Fibroblast of skin of right biceps (primary cell): ENCODE measurements at places on chromosomes 16 and 17.

DNA sequence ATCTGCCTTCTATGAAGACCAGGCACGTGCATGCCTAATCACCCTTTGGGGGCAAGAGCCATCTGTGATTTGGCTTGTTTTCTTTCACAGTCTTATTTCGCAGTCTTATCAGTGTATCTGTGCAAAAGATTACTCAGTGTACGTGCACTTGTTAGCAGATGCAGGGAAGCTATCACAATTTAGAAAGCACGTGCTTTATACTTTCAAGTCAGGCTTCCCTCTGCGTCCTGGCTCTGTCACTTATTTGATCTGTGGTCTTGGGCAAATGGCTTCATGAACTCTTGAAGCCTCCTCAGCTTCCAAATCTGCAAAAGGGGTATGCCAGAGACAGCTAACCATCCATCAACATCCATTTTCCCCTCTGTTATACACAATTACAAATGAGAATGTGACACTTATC, 246.4 kb downstream of the XYLT1 start:
- no peak for DNase-seq

- DNase-seq: no peak
Measured at GRCh38 chr16:68069511-68070248, 15.5 kb upstream of the NFATC3 start.

- peak; percentile 79 for DNase-seq
Measured at GRCh38 chr17:794876-795275, 12.7 kb downstream of the MRM3 start.

- DNase-seq: peak; percentile 8
Measured at GRCh38 chr16:73418691-73419090, 370.8 kb upstream of the ZFHX3 start.

- no peak for DNase-seq
Measured at GRCh38 chr16:29023279-29024277, 38.7 kb downstream of the LAT start.

DNA sequence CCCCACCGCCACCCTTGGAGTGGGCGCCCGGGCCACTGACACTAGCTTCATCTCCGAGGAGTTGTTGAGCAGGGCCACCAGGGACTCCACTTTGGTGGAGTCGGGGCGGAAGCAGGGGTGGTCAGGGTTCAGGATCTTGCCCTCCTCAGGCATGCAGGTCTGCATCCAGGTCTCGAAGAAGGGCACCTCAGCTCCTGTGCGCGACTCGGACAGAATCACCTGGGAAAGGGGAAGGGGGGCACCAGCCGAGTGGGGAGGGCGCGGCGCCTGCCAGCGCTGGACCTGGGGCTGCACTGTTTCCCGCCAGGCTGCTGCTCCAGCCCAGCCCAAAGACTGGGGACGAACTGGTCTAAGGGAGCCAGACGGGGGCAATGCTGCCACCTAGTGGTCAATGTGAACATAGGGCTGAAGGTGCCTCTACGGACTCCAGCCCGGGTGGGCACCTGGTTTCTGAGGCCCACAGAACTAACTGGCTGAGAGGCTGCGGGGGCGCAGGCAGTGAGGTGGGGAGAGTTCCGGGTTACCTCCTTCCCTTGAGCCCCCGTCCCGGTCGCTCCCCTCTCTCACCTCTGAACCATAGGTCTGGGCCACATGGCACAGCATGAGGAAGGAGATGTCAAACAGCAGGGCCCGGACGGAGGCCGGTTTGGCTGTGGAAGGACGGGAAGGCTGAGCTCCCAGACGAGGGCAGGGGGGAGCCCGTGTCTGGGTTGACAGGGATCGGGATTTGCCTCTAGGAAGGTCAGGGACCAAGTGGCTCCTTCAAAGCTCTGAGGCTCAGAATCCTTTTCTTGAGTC, 11.8 kb downstream of the CSF3 start:
- peak; percentile 72 for DNase-seq

DNA sequence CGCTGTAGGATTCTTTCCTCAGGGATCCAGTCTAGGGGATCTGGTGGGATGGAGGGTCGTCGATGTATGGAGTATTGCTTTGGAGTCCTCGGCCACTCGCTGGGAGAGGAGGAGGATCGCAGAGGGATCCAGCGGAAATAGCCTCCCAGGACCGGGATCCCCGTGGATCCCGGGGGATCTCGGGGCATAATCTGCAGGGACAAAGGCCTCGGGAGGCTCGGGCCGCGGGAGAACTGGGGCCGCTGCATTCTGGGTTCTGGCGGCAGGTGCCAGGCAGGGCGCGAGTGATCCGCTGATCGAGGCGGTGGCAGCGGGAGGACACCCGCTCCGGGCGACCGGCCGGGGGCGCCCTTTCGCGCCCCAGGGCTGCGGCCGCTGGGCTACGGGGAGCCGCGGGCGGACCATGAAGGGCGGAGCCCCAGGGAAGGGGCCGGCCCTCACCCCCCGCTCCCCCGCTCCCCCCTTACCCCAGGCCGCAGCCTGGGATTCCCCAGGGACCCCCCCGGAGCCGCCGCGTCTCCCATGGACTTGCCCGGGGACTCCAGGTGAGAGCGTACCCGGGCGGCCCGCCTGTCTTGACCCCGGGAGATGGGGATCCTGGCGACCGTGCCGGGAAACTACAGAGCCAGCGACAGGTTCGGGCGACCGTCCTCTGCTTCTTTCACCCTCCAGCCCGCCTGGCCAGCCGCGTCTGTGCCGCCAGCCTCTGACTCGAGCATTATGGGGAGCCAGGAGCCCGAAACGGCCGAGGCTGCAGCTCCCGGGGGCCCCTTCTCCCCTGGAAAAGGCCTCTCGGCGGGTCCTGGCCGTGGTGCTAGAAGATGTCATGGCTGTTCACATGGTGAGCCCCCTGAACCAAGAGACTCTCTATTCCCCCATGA, 604 bp downstream of the PRR14 start:
- DNase-seq: peak; percentile 67

GRCh38 chr17:42706732-42707131, 24.4 kb downstream of the CNTNAP1 start:
- no peak for DNase-seq

DNA sequence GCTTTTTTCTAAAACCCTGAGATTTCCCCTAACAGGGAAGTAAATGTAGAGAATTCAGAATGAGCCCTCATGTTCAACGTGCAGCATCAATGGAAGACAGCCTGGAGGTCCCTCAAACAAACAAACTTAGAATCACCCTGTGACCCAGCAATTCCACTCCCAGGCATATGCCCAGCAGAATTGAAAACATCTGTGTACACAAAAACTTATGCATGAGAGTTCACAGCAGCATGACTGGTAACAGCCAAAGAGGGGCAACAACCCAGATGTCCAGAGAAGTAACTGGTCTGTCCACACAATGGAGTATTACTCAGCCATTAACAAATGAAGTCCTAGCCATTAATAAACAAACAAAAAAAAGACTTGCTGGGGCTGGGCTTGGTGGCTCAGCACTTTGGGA, 252.7 kb downstream of the PARN start:
- no peak for DNase-seq

DNA sequence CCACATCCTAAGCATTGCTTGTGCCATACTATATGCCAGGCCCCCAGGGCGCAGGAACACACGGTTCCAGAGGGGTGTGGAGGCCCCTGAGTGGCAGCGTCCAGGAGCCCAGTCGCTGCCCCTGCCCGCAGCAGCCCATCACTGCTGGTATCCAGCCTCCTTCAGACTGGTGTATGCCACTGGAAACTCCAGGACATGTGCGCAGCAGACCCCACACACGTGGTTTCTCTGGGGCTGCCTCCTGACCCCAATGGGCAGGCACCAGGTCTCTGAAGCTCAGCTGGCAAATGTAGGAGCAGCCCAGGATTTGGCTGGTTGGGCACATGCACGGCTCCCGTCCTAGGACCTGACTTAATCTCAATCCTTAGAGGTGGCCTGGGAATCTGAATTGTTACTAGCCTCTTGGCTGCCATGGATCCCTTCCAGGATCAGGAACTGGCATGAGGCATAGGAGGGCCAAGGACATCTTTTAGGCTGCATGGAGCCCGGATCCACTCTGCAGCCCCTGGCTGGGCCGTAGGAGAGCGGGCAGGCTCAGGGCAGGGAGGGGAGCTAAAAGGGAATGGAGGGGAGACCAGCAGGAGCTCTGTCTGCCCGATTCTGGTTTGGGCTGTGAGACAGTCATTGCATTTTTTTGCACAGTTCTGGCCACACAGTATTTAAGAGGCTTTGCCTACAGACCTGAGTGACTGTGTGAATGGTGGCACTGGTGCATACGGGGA, 62.3 kb downstream of the RAI1 start:
- DNase-seq: no peak

DNA sequence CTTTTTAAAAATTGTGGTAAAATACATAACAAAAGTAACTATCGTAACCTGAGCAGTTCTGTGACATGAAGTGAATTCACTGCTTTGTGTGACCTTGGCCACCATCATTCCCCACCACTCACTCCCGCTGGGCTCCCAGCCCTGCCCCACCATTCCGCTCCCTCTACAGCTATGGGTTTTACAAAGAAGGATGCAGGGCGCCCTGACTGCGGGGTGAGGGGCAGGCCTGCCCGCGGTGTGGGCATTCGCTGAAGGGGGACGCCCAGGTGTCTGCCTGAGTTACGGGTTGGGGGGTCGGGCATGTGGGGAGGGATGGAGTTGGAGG, at the start of gene CEMP1:
CEMP1 (minus strand) TSS at position 38 of the 325 bp plus-strand sequence. CDS start 335 bp downstream, outside the sequence.
- DNase-seq: no peak

DNA sequence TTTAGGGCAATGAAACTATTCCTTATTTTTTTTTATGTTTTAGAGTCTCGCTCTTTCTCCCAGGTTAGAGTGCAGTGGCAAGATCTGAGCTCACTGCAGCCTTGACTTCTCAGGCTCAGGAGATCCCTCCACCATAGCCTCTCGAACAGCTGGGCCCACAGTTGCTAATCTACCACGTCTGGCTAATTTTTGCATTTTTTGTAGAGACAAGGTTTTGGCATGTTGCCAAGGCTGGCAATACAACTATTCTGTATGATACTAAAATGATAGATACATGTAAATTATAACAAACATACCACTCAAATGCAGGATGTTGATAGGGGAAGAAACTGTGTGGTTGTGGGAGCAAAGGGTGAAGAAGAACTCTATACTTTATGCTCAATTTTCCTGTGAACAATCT, 401.3 kb downstream of the ZFHX3 start:
- no peak for DNase-seq

GRCh38 chr17:27460196-27460725, 4.0 kb downstream of the KSR1 start:
- no peak for DNase-seq

DNA sequence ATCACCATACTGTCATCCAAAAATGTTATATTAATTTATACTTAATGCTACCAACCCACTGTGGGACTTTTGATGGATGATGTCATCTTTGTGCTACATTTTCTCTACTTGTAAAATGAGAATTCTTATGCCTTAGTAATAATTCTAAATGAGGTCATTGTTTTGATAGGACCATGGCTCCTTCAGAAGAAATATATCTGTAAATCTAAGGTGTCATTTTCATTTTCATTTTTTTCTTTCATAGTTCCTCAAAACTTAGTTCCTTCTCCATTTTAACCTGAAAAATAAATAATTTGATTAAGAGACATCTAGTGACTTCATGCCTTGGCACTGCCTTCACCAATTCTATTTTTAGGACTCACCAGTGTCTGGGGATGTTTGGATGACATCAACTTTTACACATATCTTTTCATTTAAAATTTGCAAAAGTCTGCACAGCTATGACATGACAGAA, 48.7 kb downstream of the GPRC5B start:
- peak; percentile 58 for DNase-seq

- no peak for DNase-seq
Measured at GRCh38 chr17:3669548-3669947, 936 bp downstream of the EMC6 start.

- DNase-seq: no peak
Measured at GRCh38 chr17:49357516-49357915, 4.5 kb downstream of the ZNF652 start.

DNA sequence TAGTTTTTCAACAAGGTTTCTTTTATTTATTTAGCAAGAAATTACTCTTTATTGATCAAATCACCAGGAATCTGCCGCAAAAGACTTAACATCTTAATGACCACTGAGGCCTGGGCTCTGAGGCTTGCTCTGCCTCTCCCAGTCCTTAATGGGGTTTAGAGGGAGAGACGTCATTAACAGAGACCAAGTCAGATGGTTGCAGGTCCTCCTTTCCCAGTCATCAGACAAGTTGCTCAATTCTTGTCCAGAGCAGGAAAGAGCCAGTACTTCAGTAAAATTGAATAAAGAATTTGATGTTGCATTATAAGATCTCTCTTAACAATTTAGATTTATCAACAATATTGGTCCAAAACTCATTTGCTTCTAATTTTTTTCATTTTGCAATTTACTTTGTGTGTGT, 2.0 kb downstream of the SEPHS2 start:
- no peak for DNase-seq

DNA sequence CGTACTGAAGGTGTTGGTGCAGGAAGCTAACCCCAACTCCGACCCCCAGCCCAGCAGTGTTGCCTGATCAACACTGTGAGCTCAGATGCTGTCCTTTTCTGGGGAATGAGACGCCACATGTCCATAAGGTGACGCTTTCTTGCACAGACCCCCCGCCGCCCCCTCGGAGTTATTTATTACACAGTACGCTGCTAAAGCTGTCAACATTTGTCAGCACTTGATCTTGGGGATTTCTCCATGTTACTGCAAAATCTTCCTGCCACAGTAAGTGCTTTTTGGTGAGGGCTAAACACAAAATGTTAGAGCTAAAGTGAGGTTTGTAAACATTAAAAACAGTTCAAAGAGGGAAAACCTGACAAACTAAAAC, 15.9 kb downstream of the CMTM3 start:
- DNase-seq: no peak

DNA sequence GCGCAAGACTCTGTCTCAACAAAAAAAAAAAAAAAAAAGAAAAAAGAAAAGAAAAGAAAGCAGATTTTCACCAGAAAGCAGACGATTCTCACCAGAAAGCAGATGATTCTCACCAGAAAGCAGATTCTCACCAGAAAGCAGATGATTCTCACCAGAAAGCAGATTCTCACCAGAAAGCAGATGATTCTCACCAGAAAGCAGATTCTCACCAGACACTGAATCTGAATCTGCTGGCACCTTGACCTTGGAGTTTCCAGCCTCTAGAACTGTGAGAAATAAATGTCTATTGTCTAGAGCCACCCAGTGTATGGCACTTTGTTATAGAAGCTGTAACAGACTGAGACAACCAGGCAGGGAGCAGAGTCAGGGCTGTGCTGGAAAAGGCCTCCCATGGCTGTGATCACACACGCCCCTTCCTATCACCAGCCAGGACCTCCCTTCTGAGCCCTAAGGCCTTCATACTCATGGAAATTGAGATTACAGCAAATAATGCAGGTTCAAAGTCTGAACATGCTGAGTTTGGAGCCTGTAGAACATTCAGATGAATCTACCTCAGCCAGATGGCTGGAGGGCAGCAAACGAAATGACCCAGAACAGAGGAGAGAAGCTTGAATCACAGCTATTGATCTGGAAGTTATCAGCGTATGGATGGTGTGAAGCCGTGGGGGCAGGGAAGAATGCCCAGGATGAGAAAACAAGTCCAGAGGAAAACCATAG, 309.3 kb downstream of the SLC39A11 start:
- no peak for DNase-seq

- DNase-seq: no peak
Measured at GRCh38 chr16:69858191-69859104, 92.7 kb upstream of the CLEC18A start.
